ENCODE measurements at places on chromosomes 1 and 21.
A peak's percentile ranks its signal among the peaks of the same experiment; 100 is the strongest.

GRCh38 chr1:169925505-169926482 is 32.1 kb upstream of the SCYL3 start:
- H3K27ac ChIP-seq: no peak overlapping the region
- no peaks in the 10 kb centered on the region for H3K36me3 ChIP-seq
- no peak overlapping the region for H3K4me3 ChIP-seq
- peaks cover 5% of the 10 kb centered on the region for H3K4me1 ChIP-seq
- DNase-seq: no peak
- H3K27me3 ChIP-seq: no peaks in the 10 kb centered on the region

GRCh38 chr1:247322849-247323586 is 8.6 kb downstream of the ZNF496 start:
- no peak overlapping the region for H3K27ac ChIP-seq
- H3K36me3 ChIP-seq: peaks cover 90% of the 10 kb centered on the region
- H3K4me1 ChIP-seq: peaks cover under 1% of the 10 kb centered on the region
- no peaks in the 10 kb centered on the region for H3K27me3 ChIP-seq
- DNase-seq: peak; percentile 54
- H3K4me3 ChIP-seq: no peak overlapping the region

DNA sequence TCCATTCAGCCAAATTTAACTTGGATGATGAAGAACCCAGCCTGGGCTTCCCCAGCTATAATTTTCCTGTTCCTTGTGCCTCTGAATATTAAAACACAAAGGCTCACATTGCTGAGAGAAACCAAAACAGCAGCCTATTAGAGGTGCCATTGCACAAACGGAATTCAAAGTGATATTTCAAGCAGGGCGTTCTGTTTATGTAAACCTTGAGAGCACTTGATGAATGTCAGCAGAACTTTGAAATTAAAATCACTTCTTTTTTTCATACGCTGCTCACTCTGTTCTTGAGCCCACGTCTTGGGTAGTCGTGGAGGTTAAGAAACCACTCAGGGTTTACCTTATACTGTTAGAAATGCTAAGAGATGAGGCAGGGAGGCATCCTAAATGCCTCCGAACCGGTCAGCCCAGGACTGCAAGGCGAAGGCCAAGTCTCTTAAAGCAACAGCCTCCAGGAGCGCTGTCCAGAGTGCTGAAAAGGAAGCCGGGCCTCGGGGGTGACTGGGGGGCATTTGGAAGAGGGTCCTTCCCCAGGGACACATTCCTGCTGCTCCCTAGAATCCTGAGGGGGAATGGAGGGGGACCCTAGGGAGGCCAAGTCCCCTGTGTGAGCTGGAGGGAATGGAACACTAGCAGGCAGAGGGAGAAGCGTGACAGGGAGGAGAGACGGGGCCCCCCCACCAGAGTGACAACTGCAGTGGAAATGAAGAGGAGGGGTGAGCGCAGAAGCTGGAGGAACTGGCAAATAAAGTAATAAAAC is 154.8 kb upstream of the VAMP3 start:
- H3K36me3 ChIP-seq: no peaks in the 10 kb centered on the region
- H3K27me3 ChIP-seq: no peaks in the 10 kb centered on the region
- no peak overlapping the region for H3K4me3 ChIP-seq
- DNase-seq: peak; percentile 53

DNA sequence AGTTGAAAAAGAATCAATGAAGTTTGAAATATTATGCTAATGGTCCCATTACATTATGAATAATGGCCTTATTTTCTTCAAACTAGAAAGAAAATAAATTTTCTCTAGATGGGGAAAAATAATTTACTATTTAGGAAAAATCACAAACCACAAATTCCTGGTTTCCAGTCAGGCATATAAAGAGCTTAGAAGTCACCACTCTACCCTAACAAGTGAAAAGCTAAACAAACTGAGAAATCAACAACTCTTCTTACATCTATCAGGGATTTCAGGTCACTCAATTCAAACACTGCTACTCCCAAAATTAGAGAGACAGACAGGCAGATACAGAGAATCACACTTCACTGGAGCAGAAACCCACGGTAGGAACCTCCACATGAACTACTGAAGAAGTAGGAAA is 82.1 kb upstream of the LRRC7 start:
- no peaks in the 10 kb centered on the region for H3K36me3 ChIP-seq
- H3K4me3 ChIP-seq: no peak overlapping the region
- H3K27me3 ChIP-seq: no peaks in the 10 kb centered on the region
- no peaks in the 10 kb centered on the region for H3K4me1 ChIP-seq

DNA sequence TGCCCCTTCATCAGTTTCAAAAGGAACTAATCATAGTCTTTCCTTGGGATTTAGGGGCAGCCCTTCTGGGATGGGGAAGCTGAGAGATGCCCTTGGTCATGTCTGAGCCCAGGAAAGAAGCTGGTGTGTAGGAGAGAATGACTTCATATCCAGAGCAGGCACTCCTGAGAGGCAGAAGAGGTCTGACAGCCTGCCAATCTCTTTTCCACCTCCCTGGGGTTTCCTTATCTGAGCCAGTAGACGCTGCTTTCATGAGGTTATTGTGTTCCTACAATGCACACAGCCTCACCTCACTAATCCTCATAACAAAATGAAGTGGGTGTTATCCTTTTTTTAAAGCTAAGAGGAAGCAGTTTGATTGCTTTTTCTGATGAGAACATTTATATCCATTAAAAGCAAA is 14.1 kb downstream of the ROR1 start:
- no peaks in the 10 kb centered on the region for H3K36me3 ChIP-seq
- H3K4me3 ChIP-seq: no peak overlapping the region
- no peak overlapping the region for H3K27ac ChIP-seq
- H3K4me1 ChIP-seq: no peaks in the 10 kb centered on the region

GRCh38 chr1:152501704-152502103 is 8.9 kb upstream of the LCE5A start:
- peaks cover 6% of the 10 kb centered on the region for H3K27me3 ChIP-seq
- no peaks in the 10 kb centered on the region for H3K4me1 ChIP-seq
- no peak overlapping the region for H3K27ac ChIP-seq
- no peak for DNase-seq
- H3K36me3 ChIP-seq: no peaks in the 10 kb centered on the region
- H3K4me3 ChIP-seq: no peak overlapping the region

DNA sequence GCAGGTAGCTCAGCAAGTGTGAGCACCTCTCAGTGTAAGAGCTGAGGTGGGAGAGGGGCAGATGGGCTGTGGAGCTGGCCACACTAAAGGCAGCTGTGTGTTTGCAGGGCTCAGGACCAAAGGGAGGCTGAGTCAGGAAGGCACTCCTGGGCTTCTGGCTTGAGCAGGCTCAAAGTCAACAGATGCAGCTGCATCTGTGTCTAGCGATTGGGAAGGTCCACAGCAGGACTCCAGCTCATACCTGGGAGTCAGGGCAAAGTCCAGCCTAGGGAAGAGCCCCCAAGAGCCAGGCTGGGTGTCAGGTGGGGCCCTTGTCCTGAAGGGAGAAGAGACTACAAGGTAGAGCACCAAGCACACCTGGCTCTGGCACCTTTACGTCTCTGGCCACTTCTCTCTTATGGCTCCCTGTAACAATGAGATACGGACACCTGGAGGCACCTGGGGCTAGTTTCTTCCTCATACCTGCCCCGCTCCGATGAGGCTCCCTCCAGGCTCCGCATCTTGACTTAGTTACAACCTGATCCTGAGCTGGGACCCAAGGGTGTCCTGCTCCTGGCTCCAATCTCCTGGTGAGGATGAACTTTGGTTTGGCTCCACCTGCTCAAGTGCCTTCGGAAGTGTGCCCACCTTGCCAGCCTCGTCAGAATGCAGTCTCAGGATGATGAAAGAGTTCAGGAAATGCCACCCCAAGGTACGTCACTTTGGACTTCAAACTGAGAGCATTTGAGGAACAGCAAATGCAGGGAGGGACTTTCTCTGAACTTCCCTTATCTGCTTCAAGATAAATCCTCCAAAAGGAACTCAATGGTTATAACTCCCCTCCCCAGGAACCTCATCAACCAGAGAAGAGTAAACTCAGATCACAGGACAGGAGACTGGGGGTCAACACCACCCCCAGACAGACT is 21.5 kb upstream of the SLC2A1 start:
- H3K4me1 ChIP-seq: no peaks in the 10 kb centered on the region
- H3K4me3 ChIP-seq: no peak overlapping the region
- DNase-seq: no peak
- H3K36me3 ChIP-seq: no peaks in the 10 kb centered on the region

GRCh38 chr21:15063081-15063813 is 1.6 kb downstream of the NRIP1 start:
- peak; percentile 20 for DNase-seq
- no peaks in the 10 kb centered on the region for H3K27me3 ChIP-seq
- peak overlapping the region; percentile 92 for H3K27ac ChIP-seq
- peak overlapping the region; percentile 85 for H3K4me3 ChIP-seq
- peaks cover 58% of the 10 kb centered on the region for H3K4me1 ChIP-seq
- H3K36me3 ChIP-seq: no peaks in the 10 kb centered on the region

DNA sequence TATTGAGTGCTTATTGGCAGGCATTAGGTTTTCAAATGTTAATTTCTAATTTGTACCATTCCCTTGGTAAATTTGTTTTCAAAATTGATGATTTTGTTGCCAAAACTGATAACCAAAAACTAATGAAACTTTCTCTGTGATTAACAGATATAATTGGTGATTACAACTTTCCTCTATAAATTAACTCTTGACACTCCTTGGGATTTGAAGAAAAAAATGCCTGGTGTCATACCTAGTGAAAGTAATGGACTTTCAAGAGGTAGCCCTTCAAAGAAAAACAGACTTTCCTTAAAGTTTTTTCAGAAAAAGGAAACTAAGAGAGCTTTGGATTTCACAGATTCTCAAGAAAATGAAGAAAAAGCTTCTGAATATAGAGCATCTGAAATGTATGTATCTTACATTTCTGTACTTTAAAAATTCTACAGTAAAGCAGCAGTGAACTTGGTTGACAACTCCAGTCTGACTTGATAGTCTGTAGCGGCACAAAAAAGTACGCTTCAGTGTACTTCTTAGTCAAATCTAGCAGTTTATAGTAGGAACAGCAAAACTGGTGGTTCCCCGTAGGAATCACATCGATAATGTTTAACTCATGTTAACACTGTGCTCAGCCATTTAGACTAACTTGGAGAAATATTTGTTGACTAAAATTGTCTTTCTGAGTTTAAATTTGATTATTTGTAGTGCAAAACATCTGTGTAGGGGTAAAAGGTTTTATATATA is 3.0 kb downstream of the USP1 start:
- no peaks in the 10 kb centered on the region for H3K27me3 ChIP-seq
- H3K36me3 ChIP-seq: peaks cover 50% of the 10 kb centered on the region
- H3K4me3 ChIP-seq: peak overlapping the region; percentile 67
- DNase-seq: no peak

DNA sequence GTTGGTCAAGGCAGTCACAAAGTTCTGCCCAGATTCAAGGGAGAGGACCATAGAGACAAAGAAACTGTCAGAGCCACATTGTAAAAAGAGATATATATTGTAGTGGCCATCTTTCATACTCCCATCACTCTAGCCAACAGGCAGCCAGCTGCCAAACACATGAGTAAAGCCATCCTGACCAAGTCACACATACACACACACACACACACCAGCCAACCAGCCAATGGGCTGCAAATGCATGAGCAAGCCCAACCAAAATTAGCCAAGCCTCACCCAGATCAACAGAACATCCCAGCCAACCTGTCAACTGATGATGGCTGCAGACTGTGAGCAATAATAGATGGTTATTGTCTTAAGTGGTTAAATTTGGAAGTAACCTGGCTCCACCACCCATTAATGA is 120.7 kb downstream of the SEC16B start:
- H3K27ac ChIP-seq: no peak overlapping the region
- no peaks in the 10 kb centered on the region for H3K27me3 ChIP-seq
- H3K4me1 ChIP-seq: no peaks in the 10 kb centered on the region
- DNase-seq: no peak

GRCh38 chr1:192849011-192849410 is 40.2 kb downstream of the RGS2 start:
- no peaks in the 10 kb centered on the region for H3K27me3 ChIP-seq
- H3K36me3 ChIP-seq: no peaks in the 10 kb centered on the region
- DNase-seq: no peak

- no peak overlapping the region for H3K4me3 ChIP-seq
- no peak for DNase-seq
- H3K27me3 ChIP-seq: peaks cover 3% of the 10 kb centered on the region
- H3K27ac ChIP-seq: no peak overlapping the region
- H3K36me3 ChIP-seq: no peaks in the 10 kb centered on the region
- no peaks in the 10 kb centered on the region for H3K4me1 ChIP-seq
These were observed 114.8 kb downstream of the DNAH14 start for GRCh38 chr1:225044258-225044657.
